ENCODE measurements at places on chromosomes 1 and 21.

GRCh38 chr1:9824702-9825089, 931 bp upstream of the CLSTN1 start:
- DNase-seq = no peak

DNA sequence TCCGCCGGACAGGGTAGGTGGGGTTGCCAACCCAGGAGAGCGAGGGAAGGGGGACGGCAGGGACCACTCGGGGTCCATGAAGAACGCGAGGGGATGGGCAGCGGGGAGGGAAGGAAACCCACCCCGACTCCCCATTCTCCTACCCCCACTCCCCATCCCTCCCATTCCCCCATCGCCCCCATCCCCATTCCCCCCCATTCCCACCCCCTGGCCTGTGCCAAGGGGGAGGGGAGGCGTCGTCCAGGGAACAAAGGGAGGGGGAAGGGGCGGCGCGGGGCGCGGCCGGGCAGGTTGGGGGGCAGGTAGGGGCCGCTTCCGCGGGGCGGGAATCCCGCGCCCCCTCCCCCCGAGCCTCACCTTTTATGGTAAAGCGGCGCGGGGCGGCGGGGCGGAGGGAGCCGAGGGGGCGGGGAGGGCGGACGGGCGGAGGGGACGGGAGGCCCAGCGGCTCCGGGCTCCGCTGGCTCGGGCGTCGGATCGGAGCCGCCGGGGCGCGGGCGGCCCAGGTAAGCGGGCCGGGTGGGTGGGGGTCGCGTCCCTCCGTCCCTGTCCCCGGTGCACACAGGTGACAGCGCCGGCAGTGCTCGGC, at the start of gene FBLIM1:
TSS of gene FBLIM1 (plus strand) at position 453 of the 589 bp plus-strand sequence. CDS start 6,189 bp downstream, outside the sequence.
- DNase-seq = no peak

DNA sequence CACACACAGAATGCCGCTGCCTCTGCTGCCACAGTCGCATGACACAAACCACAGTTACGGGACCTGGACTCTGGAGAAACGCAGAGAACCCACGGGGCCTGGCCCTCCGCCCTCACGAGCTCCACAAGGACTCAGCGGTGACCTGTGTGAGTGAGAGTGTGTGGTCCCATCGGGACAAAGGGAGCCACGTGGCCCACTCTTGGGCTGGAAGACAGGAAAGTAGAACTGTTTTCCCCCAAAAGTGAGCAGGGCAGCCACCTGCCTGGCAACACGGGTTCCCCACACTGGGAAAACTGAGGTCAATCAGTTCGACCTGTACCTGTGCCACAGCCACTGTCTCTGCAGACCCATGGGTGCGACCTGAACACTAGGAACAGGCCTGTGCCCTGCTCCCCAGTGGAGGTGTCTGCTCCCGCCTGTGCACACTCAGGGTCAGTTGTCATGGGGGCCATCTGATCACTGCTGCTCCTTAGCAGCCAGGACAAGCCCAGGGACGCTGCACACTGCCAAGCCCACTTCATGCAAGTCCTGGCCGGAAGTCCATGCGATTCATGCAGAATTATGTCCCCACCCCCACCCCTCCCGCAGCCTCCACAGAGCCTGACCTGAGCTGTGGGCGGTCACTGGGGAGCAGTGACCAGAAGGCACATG, 54.4 kb upstream of the ADARB1 start:
- DNase-seq = no peak

GRCh38 chr1:81121306-81121705, 679.4 kb upstream of the ADGRL2 start:
- no peak for DNase-seq
